ENCODE measurements at places on chromosomes 13 and 19. TPM values are rescaled to one million over a fixed set of nuclear protein-coding genes. Genes with fewer than 3 reads are reported as not detected.

GRCh38 chr13:41099986-41100385, 32.6 kb downstream of the KBTBD6 start:
- no peaks in the 10 kb centered on the region for H3K4me1 ChIP-seq
- no peak overlapping the region for H3K4me3 ChIP-seq
- DNase-seq: no peak
- H3K36me3 ChIP-seq: no peaks in the 10 kb centered on the region
- no peak overlapping the region for H3K27ac ChIP-seq
- no peaks in the 10 kb centered on the region for H3K27me3 ChIP-seq

DNA sequence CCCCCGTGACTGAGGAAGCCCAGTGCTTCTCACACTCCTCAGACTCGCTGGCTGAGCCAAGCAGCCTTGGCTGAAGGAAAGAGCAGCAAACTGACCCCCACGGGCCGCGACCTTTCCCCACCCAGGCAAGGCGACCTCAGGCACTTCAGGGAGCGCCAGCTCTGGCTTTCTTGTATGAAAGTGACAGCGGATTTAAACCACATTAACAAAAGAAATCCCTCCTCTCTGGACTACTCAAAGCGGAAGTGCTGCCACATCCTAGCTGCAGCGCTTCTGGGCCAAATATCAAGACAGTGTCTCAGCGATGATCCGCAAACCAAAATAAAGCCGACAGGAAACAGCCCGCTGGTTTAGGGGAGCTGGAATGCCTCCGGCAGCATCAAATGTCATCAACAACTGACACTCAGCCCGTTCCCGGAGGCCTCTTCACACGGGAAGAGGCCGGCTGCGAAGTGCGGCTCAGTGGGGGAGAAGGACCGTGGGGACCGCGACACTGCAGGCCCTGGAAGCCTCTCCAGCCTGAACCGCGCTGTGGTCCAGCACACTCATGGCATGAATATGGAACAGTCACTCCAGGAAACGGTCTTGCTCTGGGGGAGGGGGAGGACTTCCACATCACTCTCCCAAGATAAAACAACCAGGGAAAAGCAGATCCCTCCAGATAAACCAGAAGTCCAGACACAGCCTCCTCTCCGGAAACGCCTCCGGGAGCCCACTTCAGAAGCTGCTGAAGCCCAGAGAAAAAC, 1.4 kb downstream of the RASA3 start:
- H3K27me3 ChIP-seq: no peaks in the 10 kb centered on the region
- peaks cover 22% of the 10 kb centered on the region for H3K4me1 ChIP-seq
- peak overlapping the region; percentile 72 for H3K27ac ChIP-seq

GRCh38 chr19:7852851-7853769, 21.1 kb downstream of the PRR36 start:
- H3K27me3 ChIP-seq: no peaks in the 10 kb centered on the region
- H3K4me1 ChIP-seq: peaks cover 4% of the 10 kb centered on the region
- no peak overlapping the region for H3K4me3 ChIP-seq
- no peaks in the 10 kb centered on the region for H3K36me3 ChIP-seq
- DNase-seq: peak; percentile 86

GRCh38 chr19:13109361-13110098, 6.9 kb upstream of the LYL1 start:
- H3K4me1 ChIP-seq: no peaks in the 10 kb centered on the region
- H3K27ac ChIP-seq: no peak overlapping the region
- H3K4me3 ChIP-seq: no peak overlapping the region
- peaks cover 21% of the 10 kb centered on the region for H3K36me3 ChIP-seq
- no peak for DNase-seq
- no peaks in the 10 kb centered on the region for H3K27me3 ChIP-seq

Gene SBK2
- total RNA-seq: not detected

- no peaks in the 10 kb centered on the region for H3K27me3 ChIP-seq
- no peak overlapping the region for H3K4me3 ChIP-seq
- H3K27ac ChIP-seq: no peak overlapping the region
Measured at GRCh38 chr13:20680416-20681080, 23.0 kb upstream of the IL17D start.

Gene ERFL
- total RNA-seq: 0.11 TPM

- no peak for DNase-seq
- H3K4me3 ChIP-seq: no peak overlapping the region
- H3K36me3 ChIP-seq: no peaks in the 10 kb centered on the region
- no peaks in the 10 kb centered on the region for H3K4me1 ChIP-seq
- no peak overlapping the region for H3K27ac ChIP-seq
- H3K27me3 ChIP-seq: peaks cover 50% of the 10 kb centered on the region
Measured at GRCh38 chr13:32300406-32300805, 14.8 kb downstream of the ZAR1L start.

DNA sequence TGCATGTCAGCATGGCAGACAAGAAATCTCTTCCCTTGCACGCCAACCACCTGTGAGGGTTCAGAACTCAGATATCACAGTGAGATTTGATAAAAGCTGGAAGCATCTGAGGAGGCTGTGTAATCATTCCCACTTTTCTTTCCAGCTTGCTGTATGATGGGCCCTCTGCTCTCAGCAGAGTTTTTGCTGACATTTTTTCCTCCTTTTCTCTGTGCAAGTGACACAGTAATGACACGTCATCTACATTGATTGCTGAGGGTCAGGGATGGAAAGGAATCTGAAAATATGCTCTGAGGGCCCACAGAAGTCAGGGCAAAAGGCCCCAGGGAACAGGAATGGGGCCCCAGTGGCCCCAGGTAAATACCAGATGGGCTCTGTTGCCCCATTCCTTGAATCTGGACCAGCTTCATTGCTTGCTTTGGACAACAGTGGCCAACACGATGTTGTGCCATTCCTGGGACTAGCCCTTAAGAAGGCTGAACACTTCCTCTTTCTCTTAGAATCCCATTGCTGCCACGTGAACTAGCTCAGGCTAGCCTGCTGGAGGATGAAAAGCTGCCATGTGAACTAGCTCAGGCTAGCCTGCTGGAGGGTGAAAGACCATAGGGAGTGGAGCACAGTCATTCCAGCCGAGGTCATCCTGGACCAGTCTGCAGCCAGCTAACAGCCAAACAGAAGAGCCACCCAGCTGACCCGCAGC, 68.2 kb downstream of the CACNA1A start:
- no peak overlapping the region for H3K4me3 ChIP-seq
- H3K36me3 ChIP-seq: no peaks in the 10 kb centered on the region
- DNase-seq: no peak
- no peaks in the 10 kb centered on the region for H3K4me1 ChIP-seq
- peaks cover 17% of the 10 kb centered on the region for H3K27me3 ChIP-seq

Gene CEACAM19
- total RNA-seq: 4.3 TPM

Gene SELENOV
- not detected for total RNA-seq

- no peaks in the 10 kb centered on the region for H3K36me3 ChIP-seq
- no peaks in the 10 kb centered on the region for H3K27me3 ChIP-seq
- peaks cover 12% of the 10 kb centered on the region for H3K4me1 ChIP-seq
- H3K27ac ChIP-seq: no peak overlapping the region
Measured at GRCh38 chr19:44260695-44261446, 1.2 kb downstream of the ZNF233 start.

Gene ZNF85
- 8.2 TPM for total RNA-seq

DNA sequence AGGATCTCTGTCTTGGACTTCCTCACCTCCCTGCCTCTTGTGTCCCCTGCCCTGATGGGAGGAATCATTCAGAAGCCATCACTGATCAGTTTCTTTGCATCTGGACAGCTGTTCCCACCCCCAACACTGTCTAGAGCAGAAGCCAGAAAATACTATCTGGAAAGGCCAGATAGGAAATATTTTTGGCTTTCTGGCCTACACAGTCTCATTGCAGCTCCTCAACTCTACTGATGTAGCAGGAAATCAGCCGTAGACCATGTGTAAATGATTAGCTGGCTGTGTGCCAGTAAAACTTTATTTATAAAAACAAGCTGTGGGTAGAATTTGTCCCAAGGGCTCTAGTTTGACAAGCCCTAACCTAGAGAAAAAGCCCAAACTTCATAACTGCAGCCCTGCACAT, 5.6 kb downstream of the SIGLEC7 start:
- no peak overlapping the region for H3K27ac ChIP-seq
- no peak overlapping the region for H3K4me3 ChIP-seq
- no peaks in the 10 kb centered on the region for H3K36me3 ChIP-seq
- H3K27me3 ChIP-seq: peaks cover 66% of the 10 kb centered on the region

DNA sequence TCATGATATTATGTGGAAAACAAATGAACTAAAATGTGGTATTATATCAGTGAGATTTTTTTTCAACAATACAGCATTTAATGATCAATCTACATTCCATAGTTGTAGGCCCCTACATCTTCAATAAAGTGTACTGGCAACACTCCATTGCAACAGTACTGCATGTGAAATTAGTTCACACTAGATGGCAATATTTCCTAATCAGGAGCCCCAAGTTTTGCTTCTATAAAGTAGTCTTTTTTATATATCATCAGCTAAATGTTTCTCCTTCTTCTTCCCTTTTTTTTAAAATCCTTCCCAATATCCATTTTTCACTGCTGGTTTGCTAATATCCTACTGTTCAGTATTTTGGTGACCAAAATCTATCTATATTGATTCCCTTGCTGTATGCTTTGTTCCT, 528.3 kb upstream of the ATXN8OS start:
- H3K36me3 ChIP-seq: no peaks in the 10 kb centered on the region
- no peak overlapping the region for H3K4me3 ChIP-seq
- DNase-seq: peak; percentile 7
- H3K27me3 ChIP-seq: no peaks in the 10 kb centered on the region
- H3K4me1 ChIP-seq: no peaks in the 10 kb centered on the region

GRCh38 chr19:15042826-15043225, 6.5 kb upstream of the CASP14 start:
- DNase-seq: no peak
- H3K4me3 ChIP-seq: no peak overlapping the region
- peaks cover 13% of the 10 kb centered on the region for H3K4me1 ChIP-seq
- no peak overlapping the region for H3K27ac ChIP-seq

GRCh38 chr19:57978586-57979289, 4.4 kb upstream of the C19orf18 start:
- peak; percentile 7 for DNase-seq
- no peak overlapping the region for H3K27ac ChIP-seq
- H3K27me3 ChIP-seq: no peaks in the 10 kb centered on the region
- peaks cover 73% of the 10 kb centered on the region for H3K36me3 ChIP-seq
- no peaks in the 10 kb centered on the region for H3K4me1 ChIP-seq

Gene ZIC5
- total RNA-seq: not detected

Gene ZNF491
- total RNA-seq: 0.17 TPM

DNA sequence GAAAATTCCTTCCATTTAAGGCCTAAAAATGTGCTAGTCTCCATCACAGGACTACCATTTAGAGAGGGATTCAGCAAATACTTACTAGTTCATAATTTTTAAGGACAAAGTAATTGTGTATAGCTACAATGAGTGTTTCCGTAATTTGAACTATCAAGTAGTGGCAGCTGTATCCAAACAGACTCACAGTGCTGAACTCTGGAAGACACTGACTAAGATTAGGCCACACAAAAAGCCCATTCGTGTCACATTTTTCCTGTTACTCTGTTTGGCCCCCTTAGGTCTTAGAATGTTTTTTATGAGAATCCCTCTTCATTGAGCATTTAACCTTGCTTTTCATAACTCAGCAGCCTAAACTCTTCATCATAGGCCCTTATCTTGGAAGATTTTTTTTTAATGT, 731.2 kb upstream of the PCDH9 start:
- H3K36me3 ChIP-seq: no peaks in the 10 kb centered on the region
- no peak for DNase-seq
- H3K4me1 ChIP-seq: no peaks in the 10 kb centered on the region
- H3K4me3 ChIP-seq: no peak overlapping the region
- no peak overlapping the region for H3K27ac ChIP-seq
